ENCODE measurements at places on chromosomes 16 and 17. TPM values are rescaled to one million over a fixed set of nuclear protein-coding genes. Genes with fewer than 3 reads are reported as not detected.

- no peak for DNase-seq
- no peaks in the 10 kb centered on the region for H3K4me1 ChIP-seq
- H3K4me3 ChIP-seq = no peak overlapping the region
- H3K27me3 ChIP-seq = no peaks in the 10 kb centered on the region
- H3K27ac ChIP-seq = no peak overlapping the region
Observed at GRCh38 chr16:82008957-82009592, 2.2 kb downstream of the SDR42E1 start.

DNA sequence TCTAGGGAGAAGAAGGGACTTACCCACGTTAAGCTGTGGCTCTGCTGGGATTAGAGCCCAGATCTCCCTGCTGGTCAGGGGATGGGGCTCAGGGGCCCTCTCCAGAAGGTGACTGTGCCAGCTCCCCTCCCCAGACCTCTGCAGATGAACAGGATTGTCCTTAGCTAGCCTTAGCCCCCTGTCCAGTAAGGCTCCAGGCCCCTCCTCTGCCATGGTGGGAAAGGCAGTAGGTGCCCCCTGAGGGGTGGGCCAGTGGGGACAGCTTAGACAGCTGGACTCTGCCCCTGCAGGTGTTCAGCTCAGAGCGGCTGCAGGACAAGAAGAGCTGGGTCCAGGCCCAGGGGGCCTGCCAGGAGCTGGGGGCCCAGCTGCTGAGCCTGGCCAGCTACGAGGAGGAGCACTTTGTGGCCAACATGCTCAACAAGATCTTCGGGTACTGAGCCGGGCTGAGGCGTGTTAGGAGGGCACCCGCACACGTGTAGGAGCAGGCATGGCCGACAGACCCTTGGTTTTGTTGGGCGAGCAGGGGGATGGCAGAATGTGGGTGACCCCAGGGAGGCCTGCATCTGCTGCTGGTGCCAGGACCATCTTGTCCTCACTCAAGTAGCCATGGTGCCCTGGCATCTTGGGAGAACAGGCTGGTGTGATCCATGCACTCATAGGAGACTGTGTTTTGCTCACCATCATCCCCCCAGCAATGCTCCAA, 50.9 kb downstream of the MRC2 start:
- H3K36me3 ChIP-seq = no peaks in the 10 kb centered on the region
- H3K27ac ChIP-seq = no peak overlapping the region
- no peaks in the 10 kb centered on the region for H3K27me3 ChIP-seq

GRCh38 chr16:6527646-6528045, 805.0 kb upstream of the RBFOX1 start:
- no peak for DNase-seq
- H3K4me3 ChIP-seq = no peak overlapping the region
- no peaks in the 10 kb centered on the region for H3K4me1 ChIP-seq
- no peaks in the 10 kb centered on the region for H3K27me3 ChIP-seq

- no peak for DNase-seq
- peaks cover 63% of the 10 kb centered on the region for H3K36me3 ChIP-seq
- no peak overlapping the region for H3K27ac ChIP-seq
- H3K4me3 ChIP-seq = no peak overlapping the region
- H3K27me3 ChIP-seq = no peaks in the 10 kb centered on the region
Observed at GRCh38 chr17:47982645-47983390, 11.9 kb downstream of the CDK5RAP3 start.

DNA sequence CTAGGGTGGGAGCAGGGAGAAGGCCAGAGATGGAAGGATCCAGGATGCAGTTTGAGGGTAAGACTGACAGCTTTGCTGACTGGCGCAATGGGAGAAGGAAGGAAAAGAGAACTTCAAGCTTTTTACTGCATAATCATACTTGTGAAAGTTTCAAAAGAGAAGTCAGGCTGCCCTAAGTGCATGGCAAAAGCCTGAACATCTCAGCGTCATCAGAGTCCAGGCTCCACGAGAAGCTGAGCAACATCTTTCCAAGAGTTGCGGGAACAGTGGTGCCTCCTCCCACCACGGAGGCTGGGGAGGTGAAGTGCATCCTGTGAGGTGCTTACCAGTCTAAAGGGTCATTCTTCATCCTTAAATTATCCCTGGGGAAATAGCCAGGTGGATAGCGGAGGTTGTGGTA, 26.9 kb upstream of the SLC38A8 start:
- no peak overlapping the region for H3K27ac ChIP-seq
- no peaks in the 10 kb centered on the region for H3K27me3 ChIP-seq
- H3K36me3 ChIP-seq = peaks cover 30% of the 10 kb centered on the region
- no peak overlapping the region for H3K4me3 ChIP-seq

GRCh38 chr17:45189009-45189408, 27.3 kb downstream of the HEXIM2 start:
- no peak overlapping the region for H3K27ac ChIP-seq
- no peak overlapping the region for H3K4me3 ChIP-seq
- H3K36me3 ChIP-seq = no peaks in the 10 kb centered on the region
- no peaks in the 10 kb centered on the region for H3K27me3 ChIP-seq

DNA sequence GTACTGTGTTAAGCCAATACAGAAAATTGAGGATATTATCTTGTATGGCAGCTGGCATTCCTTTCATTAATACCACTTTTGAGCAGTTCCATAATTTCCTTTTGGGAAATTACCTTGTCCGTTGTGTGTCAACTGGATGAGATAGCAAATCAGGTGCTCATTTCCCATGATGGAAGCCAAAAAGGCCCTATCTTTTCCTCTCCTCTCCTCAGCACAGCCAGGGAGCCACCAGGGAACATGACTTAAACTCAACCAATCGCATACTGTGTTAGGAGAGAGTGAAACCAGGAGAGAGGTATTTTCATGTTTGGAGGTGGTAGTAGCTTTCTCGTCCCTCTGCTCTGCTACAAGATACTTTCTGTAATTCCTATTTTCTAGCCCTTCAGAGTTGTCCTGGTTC, 96.1 kb upstream of the TOX3 start:
- no peak for DNase-seq
- no peaks in the 10 kb centered on the region for H3K27me3 ChIP-seq
- no peaks in the 10 kb centered on the region for H3K36me3 ChIP-seq

DNA sequence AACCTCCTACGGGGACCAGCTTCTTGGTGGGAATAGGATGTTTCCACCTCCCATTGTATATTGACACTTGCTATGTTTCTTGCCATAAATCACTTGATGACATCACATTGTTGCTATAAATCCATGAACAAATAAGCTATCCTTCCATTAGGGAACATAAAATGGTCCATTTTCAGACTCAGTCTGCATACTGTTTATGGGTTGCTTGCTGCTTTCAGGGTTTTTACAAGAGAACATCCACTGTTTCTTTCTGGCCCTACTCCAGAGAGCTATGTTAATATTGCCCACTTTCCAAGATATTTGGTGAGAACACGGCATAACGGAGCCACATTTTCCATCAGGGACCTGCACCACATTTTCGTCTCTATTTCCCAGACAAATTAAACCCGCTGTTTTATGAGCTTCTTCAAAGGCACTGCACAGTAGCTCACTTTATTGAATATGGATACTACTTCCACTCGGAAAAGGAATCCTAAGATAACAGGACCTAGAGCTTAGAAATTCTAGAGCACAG, 800.2 kb downstream of the KCNJ2 start:
- H3K36me3 ChIP-seq = no peaks in the 10 kb centered on the region
- H3K27me3 ChIP-seq = no peaks in the 10 kb centered on the region
- no peak for DNase-seq
- H3K27ac ChIP-seq = no peak overlapping the region

DNA sequence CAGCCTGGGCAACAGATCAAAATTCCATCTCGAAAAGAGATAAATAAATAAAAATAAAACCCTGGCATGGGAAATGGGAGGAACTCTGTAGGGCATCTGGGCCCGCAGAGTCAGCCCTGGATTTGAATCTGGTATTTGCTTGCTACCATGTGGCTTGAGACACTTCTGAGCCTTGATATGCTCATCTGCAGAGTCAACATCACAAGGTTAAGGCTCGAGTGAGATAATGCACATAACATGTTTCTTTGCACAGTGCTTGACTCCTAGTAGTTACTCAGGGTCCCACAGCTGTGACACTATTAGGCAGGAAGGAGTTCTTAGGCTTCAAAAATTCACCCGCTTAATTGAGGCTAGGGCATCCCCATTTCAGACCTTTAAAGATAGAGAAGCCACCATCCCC, 21.3 kb downstream of the CDK5RAP3 start:
- no peaks in the 10 kb centered on the region for H3K36me3 ChIP-seq
- DNase-seq = no peak
- no peak overlapping the region for H3K27ac ChIP-seq
- no peak overlapping the region for H3K4me3 ChIP-seq
- no peaks in the 10 kb centered on the region for H3K4me1 ChIP-seq

GRCh38 chr16:71338193-71338592, 20.3 kb upstream of the CALB2 start:
- H3K27ac ChIP-seq = no peak overlapping the region
- H3K4me3 ChIP-seq = no peak overlapping the region
- no peak for DNase-seq
- H3K27me3 ChIP-seq = no peaks in the 10 kb centered on the region

Gene IRF8
- 20.6 TPM for total RNA-seq
